ENCODE measurements at places on chromosomes 2 and 18.

DNA sequence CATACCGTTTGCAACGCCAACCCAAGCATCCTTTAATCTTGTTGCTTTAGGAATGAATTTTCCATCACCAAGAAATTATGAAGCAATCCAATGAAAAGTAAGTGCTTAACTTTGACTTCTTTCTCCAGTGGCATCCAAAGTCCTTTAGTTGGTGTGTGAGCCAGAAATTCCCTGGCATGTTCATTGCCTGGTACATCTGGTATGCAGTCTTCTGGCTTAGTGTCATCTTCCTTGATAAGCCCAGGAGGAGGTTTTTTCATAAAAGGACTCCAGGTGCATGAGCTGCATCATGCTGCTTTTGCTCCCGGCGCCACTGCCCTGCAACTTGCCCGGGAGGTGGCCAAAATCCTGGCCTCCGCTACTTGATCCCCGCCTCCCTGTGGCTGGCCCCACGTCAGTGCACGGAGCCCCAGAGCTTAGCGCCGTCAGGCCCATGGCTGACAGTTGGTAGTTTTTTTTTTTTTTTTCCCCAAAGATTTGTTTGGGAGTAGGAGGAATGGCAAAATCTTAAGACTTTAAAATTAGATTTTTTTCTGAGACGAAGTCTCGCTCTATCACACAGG, 58.7 kb downstream of the PUM2 start:
- DNase-seq, result no peak

DNA sequence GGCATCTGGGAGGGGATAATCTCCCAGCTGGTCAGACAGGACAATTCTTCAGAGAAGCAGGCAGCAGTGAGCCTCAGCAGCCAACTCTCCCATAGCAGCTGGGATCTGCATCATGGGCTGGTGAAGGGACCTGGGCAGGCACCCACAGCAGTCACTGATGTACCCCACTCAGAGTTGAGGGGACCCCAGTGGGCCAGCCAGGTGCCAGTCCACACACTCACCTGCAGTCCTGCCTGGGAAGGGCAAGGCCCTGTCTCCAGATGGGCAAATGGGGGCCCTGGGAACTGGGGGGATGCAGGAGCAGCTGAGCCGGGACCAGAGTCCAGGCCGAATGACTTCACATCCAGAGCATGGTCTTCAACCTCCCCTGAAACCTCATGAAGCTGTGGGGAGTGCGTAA, 170.4 kb downstream of the ZFP36L2 start:
- DNase-seq, result no peak

DNA sequence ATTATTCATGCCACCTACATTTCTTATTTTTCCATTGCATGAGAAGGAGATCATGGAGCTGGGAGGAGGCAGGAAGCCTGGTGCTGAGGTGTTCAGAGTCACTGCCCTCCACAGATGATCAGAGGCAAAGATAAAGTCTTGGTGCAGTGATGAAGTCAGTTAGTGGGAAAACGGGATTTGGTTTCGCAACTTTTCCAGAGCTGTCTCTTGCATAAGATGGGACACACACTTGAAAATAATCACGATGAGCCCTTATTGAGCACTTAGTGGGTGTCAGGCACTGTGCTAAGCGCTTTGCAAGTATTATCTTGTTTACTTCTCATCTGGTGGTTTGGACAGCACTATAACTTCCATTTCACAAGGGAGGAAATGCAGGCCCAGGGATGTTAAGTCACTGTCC, 222.1 kb upstream of the SMAD2 start:
- DNase-seq, result no peak

DNA sequence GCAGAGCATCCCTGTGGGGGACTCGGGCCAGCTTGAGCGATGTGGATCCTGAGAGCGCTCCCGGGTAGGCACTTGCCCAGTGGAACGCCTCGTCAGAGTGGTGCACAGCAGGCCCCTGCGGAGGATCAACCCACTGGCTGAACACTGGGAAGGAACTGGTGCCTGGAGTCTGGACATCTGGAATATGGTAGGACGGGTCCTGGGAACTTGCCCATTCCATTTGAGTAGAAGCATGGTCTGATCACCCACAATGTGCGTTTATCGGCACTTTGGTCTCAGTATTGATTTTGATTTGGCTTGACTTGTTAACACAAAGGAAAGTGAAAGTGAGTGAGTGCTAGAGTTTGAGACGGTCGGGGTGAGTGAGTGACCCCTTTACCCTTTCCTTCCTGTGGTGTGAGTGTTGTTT, 1336.2 kb upstream of the CHAC2 start:
- DNase-seq, result no peak

DNA sequence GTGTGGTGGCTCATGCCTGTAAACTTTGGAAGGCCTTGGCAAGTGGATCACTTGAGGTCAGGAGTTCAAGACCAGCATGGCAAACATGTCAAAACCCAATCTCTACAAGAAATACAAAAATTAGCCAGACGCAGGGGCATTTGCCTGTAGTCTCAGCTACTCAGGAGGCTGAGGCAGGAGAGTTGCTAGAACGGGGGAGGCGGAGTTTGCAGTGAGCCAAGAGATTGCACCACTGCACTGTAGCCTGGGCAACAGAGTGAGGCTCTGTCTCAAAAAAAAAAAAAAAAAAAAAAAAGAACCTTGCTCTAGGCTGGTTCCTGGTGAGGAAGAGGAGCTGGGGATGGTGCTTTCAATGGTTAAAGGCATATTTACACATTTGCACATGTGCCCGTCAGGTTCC, 129.4 kb downstream of the LYPD6B start:
- DNase-seq, result no peak

DNA sequence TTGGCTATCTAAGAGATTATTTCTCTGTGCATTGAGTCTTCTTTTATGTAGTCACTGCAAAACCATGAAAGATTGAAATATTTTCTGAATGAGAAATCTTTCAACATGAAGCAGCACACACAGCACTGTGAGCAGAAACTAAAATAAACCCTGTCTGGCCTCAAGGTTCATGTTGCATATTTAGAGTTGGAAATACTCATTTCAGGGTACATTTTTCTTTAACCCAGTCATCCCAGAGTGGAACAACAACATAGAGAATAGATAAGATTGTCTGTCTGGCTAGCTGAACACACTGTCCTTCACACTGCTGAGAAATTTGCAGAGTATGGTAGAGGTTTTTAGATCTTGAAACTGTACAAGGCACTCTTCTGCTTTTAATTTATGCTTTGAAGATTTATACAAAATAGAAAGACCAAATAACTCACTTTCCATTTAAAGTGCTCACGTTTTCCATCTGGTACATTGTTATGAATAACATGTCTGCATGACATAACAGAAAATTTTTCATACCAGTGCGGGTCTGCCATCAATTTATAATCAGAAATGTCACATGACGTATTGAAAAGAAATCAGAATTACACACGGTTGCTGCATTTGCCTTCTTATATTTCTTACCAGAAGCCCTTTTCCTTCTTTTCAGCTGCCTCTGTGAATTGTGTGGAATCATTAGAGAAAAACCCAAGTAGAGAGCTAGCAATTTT, 25.0 kb upstream of the FN1 start:
- DNase-seq, result no peak

- no peak for DNase-seq
Measured at GRCh38 chr18:3455907-3456685, 6.1 kb downstream of the TGIF1 start.

- DNase-seq, result peak; percentile 81
Measured at GRCh38 chr2:96145036-96145847, at the start of gene DUSP2. Gene DUSP2, minus strand, starts transcription at chr2:96145440. Its CDS starts 86 bp downstream, at chr2:96145354.

GRCh38 chr2:136395582-136395981, 277.6 kb upstream of the CXCR4 start:
- DNase-seq, result no peak
